Urinary bladder (tissue), 4 donors: ENCODE measurements at places on chromosomes 13 and 19. TPM values are rescaled to one million over a fixed set of nuclear protein-coding genes. Genes with fewer than 3 reads are reported as not detected.

GRCh38 chr13:99648066-99648665 is 146.9 kb downstream of the TM9SF2 start:
- no peak for DNase-seq

GRCh38 chr13:38767506-38768265 is 80.8 kb downstream of the FREM2 start:
- no peak for DNase-seq

DNA sequence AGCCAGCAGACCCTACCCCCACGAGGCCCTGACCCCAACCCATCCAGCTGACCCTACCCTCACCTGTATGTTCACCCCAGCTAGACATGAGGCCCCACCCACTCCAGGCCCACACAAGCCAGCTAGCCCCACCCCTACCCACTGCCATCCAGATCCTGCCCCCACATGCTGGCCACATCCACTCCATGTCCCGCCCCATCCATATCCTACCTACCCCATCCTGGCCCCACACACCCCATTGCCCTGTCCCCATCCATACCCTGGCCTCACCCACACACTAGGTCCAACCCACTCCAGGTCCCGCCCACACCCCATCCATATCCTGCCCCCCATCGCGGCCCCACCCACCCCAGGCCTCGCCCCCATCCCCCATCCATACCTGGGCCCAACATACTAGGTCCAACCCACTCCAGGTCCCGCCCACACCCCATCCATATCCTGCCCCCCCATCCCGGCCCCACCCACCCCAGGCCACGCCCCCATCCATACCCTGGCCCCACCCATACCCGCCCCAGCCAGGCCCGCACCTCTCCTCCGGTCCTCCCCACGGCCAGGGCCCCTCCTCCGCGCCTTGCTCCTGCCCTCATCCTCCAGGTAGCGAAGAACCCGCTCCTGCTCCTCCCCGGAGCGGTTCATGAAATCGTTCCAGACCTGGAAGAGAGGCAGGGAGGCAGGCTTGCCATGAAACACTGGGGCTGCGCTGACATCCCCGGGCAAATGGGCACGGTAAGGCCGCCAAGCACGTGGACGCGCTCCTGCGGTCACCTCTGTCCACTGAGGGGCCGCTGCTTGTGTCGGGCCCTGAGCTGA is 7.2 kb downstream of the RNU6-9 start:
- no peak for DNase-seq

- DNase-seq = no peak
These were observed 104.8 kb upstream of the MIR17HG start for GRCh38 chr13:91242652-91243051.

DNA sequence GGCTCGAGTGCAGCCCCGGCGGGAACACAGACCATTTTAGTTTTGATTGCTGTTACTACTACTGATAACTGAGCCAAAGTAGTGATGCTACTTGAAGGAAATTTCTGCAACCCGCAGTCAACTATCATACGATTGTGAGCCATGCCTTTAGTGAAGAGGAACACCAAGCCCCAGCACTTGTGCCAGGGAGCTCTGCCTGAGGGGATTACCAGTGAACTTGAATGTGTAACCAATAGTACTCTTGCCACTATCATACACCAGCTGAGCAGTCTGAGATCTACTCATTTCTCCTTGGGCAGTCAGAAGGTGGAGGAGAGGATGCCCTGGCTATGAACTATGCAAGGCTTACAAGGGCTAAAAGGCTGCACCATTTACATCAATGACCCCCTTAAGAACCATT is 49.0 kb upstream of the N4BP2L1 start:
- DNase-seq = no peak

GRCh38 chr19:54388802-54389139 is 24.0 kb upstream of the LAIR1 start:
- DNase-seq = no peak

GRCh38 chr13:46753137-46753536 is 43.8 kb downstream of the ESD start:
- no peak for DNase-seq

- DNase-seq = no peak
These were observed 50.2 kb upstream of the KLF2 start for GRCh38 chr19:16274447-16274846.

DNA sequence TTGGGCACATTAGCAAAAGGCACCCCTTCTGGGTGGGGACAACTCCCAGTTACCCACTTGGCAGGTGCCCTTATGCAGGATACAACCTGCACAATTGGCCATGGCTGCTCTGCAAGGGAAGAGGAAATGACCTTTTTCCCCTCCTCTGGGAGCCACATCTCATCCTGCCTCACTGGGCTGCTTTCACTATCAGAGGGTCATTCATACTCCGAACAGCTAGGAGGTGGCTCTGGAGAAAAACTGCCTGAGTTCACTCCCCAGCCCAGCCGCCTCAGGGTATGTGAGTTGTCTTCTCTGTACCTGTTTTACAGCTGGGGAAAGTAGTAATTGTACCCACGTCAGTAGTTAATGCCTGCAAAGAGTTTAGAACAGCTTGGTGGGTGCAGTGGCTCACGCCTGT is 7.1 kb upstream of the ACTN4 start:
- no peak for DNase-seq

The ADGRE3 gene
- 0.16 TPM for total RNA-seq

GRCh38 chr19:7099597-7099921 is 30.1 kb downstream of the ZNF557 start:
- DNase-seq = no peak
